ENCODE measurements at places on chromosomes 4 and X.

DNA sequence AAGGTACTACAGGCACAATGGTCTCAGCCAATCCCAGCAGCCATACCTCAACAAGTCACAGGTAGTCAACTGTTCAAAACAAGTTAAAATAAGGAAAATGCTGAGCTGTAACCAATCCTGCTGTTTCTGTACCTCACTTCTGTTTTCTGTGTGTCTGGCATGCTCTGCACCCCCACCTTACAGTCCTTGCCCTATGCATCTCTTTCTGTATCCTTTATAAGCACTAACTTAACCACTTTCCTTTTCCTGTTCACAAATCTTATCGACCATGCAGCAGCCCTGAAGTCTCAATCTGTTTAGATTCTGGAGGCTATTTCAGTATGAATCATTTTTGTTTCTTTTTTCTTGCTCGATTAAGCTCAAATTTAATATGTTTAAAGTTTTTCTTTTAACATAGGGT lies 12.5 kb upstream of the FAM13A start:
- no peak for DNase-seq

- DNase-seq, result no peak
Measured at GRCh38 chr4:77913348-77913747, 50.7 kb downstream of the MRPL1 start.

- no peak for DNase-seq
Measured at GRCh38 chr4:99998062-99998867, 48.2 kb upstream of the H2AZ1 start.

DNA sequence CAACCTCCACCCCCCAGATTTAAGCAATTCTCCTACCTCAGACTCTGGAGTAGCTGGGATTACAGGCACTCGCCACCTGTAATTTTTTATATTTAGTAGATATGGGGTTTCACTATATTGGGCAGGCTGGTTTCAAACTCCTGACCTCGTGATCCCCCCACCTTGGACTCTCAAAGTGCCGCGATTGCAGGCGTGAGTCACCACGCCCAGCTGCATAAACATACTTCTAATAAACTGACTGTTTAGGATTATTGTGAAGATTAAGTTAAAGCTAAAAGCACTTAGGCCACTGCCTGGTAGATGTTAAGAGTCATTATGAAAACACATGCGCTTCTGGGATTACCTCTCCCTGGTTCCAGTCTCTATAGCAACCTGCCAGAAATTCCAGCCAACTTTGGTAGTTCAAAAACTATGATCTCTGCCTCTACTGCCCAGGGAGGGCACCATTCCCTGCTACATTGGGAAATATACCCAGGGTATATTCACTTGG lies 30.2 kb upstream of the GRIA3 start:
- DNase-seq, result no peak

- DNase-seq, result no peak
Measured at GRCh38 chr4:154024097-154024694, 235.3 kb upstream of the SFRP2 start.

DNA sequence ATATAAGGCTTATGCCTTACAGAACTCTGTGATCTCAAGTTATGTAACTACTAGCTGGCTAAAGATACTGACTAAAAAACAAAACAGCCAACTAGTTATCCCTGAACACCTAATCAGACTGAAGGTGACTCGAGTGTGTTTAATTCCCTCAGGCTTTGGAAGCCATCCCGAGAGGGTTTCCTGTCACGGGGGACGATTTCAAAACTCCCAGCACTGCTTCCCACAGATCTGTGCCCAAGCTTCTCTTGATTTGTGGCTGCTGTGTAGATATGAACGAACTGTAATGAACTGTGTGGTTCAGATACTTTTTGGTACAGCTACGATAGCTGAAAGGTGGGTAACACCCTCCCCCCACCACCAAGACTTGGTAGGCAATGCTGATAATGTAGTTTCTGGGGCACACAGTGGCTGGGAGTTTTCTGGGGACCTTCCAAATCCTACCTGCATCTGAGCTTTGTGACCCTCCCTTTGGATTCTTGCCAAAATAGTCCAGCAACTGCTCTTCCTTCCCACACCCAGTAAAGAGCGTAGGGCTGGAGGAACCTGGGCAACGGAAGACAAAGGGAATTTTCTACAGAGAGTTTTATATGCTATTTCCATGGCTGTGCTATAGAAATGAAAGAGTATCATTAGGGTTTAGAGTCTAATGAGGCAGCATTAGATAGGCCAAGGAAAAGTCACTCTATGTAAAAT lies 148.8 kb downstream of the MGST2 start:
- no peak for DNase-seq

DNA sequence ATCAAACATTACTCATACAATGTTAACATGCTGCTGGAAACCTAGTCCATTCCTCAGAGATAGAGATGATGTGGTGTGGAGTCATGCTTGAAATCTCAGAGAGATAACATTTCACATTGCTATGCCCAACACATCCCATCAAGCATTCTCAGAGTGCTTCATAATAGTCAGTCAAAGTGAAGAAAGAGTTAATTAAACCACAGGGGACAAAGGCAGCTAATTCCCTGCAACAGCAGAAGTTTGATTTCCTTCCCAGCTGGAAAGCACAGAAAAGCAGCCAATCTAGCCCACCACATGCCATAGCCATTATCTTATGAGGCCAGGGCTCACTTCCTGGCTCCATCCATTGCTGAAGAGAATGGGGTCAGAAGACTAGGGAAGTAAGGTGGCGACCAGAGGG lies 8.9 kb downstream of the KDR start:
- no peak for DNase-seq

GRCh38 chr4:104868958-104869357 lies 277.7 kb upstream of the TET2 start:
- no peak for DNase-seq

- no peak for DNase-seq
Measured at GRCh38 chr4:112888622-112889021, 160.8 kb upstream of the ANK2 start.

DNA sequence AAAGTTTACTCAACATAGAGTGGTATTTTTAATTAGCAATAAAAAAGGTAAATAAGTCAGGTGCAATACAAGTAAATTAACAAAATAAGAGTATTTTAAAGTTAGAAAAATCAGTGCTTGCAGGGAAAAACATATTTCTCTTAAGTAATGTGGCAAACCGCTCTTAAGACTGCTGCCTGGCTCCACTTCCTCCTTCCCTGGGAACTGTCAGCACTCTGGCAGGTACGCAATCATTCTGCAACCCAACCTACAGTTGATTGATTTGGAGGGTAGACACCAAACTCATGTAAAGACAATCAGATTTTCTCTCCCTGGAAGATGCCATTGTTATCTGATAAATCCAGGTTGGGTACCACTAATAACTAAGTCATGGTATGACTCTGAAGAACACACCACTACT lies 63.9 kb downstream of the PPP3CA start:
- DNase-seq, result no peak

DNA sequence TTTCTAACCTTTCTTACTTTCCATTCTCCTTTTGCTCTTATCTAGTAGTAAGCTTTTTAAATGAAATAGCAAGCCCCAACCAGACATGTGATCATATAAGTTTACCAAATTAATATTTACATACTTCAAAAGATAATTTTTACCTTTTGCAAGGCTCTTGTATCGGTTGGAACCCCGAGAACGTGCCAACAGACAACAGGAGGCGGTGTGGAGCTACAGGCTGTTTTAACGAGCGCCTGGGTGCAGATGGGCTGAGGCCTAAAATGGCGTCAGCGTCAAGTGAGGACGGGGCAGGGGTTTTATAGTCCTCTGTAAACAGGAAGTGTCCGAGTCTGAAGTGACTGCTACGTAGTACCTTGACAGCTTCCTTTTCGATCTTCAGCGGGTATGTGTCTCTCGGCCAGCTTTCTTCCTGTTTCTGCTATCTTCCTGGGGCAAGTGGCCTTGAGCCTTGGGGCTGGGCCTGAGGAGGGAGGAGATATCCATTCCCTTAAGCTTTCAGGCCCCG lies 342.7 kb downstream of the GALNTL6 start:
- DNase-seq, result no peak

GRCh38 chrX:7515681-7516413 lies 327.1 kb upstream of the VCX start:
- DNase-seq, result no peak

DNA sequence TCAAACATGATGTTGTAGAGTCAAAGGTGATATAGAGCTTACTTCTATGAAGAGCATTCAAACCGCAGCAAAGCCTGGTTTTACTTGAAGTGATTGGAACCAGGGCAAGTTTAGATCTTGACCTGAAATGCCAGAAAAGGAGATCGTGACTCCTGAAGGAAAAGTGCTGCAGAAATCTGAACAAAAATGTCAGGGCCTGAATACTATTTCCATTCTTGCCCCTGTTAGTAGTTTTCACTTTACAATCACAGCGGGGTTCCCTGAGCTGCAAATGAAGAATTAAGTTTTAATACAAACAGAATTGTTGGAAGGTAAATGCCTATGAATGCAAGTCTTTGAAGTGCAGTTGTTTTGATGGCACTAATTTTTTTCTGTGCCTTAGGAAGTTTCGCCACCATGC lies 4.1 kb downstream of the SLIT2 start:
- no peak for DNase-seq

GRCh38 chr4:152875261-152875660 lies 60.9 kb upstream of the FHDC1 start:
- DNase-seq, result no peak

DNA sequence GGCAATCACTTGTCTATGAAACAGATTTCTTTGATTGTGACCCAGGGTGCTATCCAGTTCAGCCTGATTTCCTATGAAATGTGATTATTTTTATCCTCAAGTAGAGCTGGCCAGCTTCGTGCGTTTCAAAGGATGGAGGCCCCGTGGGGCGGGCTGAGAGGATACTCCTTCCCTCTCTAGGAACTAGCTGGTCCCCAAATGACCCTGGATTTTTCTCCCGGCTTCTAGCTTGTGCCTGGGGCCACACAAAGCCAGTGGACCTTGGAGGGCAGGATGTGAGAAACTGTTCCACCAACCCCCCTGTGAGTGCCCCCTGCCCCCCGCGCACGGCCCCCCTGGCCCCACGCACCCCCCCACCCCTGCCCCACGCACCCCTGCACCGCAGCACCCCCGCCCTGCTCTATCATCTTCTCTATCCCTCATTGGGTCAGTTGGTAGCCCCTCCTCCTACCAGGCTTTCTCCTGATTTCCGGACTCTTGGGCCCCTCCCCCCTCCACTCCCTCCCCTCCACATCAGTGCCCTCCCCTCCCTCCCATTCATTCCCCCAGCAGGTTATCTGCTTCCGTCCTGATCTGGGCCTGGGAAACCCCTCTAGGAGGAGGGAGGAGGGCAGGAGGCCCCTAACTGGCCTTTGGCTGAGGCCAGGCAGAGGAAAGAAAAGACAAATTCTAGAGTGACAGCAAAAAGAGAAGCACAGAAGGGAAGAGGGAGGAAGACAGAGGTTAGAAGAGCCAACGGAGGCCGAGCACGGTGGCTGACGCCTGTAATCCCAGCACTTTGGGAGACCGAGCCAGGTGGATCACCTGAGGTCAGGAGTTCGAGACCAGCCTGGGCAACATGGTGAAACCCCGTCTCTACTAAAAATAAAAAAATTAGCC lies 3.3 kb downstream of the XPNPEP2 start:
- DNase-seq, result no peak

- DNase-seq, result no peak
Measured at GRCh38 chr4:762211-763190, 56.9 kb downstream of the PCGF3 start.

DNA sequence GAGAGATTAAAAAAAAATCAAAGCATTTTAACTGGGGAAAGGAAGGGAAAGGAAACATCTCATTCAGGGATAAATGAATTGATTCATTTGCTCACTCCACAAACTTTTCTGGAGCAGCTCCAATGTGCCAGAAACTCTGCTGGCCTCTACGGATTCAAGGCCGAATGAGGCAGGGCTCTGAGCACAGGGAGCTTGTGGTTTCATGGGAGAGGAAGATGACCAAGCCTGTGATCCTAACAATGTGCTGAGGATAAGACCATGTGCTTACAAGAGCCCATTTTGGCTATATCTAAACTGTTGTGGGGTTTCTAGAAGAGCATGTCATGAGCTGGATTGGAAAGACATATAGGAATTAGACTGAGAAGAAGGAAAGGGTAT lies 137.5 kb downstream of the ZNF674 start:
- no peak for DNase-seq

DNA sequence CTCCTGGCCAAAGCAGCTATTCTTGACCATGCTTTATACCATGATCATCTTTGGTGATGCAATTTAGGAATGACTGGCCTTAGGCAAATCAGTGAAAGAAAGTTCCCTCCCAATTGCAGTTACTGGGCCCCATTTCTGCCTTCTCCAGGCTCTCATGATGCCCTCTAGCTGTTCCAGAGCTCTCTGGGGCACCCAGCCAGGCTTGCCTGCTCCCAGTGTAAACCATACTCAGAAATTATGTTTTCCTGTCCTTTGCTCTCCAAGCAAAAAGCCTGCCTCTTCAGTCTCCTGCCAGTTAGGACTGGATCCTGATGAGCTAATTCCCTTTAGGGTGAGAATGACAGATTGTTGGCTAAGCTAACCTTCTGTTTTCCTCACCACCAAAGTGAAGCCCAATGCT lies 85.3 kb upstream of the RBPJ start:
- no peak for DNase-seq

DNA sequence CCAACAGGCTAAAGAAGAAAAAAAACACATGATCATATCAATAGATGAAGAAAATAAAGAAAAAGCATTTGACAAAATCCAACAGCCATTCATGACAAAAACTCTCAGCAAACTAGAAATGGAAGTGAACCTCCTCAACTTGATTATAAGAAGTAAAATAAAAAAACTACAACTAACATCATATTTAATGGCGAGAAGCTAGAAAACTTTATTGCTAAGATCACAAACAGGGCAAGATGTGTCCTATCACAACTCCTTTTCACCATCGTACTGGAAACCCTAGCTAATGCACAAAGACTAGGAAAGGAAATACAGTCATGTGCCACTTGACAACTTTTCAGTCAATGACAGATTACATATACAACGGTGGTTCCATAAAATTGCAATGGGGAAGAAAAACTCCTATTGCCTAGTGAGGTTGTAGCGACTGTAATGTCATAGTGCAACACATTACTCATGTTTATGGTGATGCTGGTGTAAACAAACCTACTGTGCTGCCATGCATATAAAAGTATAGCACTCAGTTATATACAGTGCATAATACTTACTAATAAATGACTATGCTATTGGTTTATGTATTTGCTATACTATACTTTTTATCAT lies 12.1 kb upstream of the MANBA start:
- DNase-seq, result no peak

DNA sequence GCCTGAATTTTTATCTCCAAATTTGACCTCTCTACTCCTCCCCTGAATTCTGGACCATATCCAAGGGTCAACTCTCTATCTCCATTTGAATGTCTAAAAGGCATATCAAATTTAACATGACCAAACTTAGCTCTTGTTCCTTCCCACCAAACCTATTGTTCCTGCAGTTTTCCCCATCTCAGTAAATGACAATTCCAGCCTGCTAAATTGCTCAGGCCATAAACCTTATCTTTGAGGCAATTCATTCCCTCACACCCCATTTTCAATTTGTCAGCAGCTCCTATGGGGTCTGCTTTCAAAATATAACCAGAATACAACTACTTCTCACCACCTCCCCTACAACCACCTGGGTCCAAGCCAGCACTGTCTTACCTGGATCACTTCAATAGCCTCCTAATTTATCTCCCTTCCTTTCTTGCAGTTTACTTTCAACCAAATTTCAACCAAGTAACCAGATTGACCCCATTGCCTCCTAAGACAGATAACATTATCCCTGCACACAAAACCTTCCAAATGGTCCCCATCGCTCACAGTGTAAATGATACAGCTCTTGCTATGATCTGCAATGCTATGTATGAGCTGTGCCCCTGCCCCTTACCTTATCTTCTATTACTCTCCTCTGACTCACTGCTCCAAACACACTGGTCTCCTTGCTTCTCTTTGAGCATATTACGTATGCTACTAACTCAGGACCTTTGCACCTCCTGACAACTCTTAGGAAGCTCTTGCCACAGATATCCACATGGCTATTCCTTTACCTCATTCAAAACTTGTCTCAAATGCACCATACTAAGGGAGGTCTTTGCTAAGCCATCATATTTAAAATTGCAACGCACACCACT lies 66.0 kb downstream of the CAMK2D start:
- no peak for DNase-seq

Measured in mesenteric fat pad (tissue), 1 donor.